Femur (tissue), 1 donor: ENCODE measurements at places on chromosomes 3 and 15.

DNA sequence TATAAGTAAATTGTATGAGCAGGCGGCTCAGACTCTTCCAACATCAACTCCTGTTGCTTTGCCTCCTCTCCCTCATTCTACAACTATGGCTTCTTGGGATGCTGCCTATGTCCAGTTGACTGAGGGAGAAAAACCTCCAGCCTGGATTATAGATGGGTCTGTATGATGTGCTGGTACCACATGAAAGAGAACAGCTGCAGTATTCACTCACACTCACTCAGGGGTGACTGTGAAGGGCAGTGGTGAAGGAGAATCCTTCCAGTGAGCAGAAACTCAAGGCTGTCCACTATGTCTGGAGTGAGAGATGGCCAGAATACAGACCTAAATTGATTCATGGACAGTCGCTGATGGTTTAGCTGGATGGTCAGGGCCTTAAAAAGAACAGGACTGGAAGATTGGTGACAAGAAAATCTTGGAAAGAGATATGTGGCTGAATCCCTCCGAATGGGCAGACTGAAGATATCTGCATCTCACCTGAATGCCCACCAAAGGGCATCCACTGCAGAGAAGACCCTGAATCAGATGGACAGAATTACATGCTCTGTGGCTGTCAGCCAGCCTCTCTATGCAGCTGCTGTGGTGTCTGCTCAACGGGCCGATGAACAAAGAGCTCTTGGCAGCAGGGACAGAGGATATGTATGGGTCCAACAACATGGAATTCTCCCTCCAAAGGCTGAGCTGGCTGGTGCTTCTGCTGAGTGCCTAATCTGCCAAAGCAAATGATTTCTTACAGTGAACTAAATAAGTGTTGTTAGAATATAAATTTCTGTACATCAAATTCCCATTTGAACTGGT is 1.9 kb upstream of the BCL2L10 start:
- DNase-seq = peak; percentile 65

- no peak for DNase-seq
Observed at GRCh38 chr15:77565378-77565915, 67.3 kb downstream of the LINGO1 start.

DNA sequence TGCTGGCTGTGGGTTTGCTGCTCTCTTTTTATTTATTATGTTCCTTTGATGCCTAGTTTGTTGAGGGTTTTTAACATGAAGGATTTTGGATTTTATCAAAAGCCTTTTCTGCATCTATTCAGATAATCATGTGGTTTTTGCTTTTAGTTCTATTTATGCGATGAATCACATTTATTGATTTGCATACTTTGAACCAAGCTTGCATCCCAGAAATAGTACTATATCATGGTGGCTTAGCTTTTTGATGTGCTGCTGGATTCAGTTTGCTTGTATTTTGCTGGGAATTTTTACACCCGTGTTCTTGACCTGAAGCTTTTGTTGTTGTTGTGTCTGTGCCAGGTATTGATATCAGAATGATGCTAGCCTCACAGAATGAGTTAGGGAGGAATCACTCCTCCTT is 48.4 kb downstream of the MCTP2 start:
- no peak for DNase-seq

GRCh38 chr15:52808441-52808840 is 18.3 kb upstream of the ONECUT1 start:
- DNase-seq = no peak

DNA sequence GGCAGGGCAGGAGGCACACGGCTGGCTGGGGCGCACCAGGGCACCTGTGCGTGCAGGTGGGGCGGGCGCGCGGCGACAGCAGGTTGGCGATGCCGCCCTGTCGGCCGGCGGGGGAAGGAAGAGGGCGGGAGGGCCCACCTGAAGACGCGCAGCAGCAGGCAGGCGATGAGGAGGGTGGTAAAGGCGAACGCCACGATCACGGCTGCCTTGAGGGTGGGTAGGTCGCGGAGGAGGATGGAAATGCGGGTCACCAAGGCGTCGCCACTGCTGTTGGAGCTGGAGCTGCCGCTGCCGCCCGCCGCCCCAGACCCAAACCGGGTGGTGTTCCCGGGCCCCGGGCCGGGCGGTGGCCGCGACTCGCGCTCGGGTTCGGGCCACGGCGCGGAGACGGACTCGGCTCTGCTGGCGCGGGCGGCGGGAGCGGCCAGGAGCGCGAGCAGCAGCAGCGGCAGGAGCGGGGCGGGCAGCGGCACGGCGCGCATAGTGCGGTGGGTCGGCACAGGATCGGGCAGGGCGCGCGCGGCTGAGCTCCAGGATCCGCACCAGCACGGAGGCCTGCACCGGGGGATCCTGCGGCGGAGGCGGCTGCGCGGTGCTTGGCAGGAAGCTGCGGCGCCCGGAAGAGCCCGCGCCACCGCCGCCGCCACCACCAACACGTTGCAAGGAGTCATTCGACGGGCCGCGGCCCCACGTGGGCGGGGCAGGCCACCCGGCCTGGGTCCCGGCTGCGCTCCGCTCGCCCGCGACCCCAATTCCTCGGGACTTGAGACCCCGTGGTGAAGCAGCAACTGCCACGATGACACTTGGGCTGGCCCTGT is at the start of gene FAM174B:
Gene FAM174B (minus strand): TSS at position 598 of the 818 bp plus-strand sequence.
- DNase-seq = peak; percentile 68

GRCh38 chr3:151477591-151478334 is 16.9 kb upstream of the IGSF10 start:
- DNase-seq = no peak

GRCh38 chr3:114108137-114108536 is 51.6 kb downstream of the QTRT2 start:
- DNase-seq = no peak

DNA sequence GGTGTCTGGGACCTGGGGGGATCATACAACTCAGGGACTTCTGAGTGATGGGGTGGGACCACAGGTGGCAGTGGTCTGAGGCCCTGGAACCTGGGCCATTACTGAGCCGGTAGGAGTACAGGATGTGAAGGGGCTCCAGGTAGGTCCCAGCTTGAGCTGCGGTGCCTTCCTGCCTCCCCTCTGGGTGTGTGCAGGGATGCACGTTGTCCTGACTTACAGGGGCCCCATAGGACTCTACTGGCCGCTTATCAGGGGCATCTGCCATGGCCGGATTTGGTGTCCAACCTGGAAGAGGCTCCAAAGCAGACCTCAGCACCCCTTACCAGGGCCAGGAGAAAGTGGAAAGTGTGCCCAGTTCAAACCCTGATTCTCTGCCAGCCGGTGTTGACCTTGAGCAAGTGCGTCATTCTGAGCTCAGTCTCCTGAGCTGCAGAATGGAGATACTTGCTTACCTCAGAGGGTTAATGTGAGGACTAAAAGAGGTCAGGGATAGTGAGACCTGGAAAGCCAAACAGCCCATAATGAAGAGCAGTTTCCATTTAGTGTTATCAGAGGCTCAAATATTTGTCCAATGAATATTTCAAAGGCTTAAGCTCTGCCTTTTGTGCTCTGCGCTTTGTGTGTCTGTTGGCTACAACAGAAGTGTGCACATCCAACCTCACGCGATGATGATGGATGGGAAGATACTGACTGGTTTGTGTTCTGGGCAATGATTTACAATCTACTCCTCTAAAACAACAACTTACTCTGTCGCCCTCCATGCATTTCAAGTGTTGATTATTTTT is 35.4 kb upstream of the ESYT3 start:
- no peak for DNase-seq

DNA sequence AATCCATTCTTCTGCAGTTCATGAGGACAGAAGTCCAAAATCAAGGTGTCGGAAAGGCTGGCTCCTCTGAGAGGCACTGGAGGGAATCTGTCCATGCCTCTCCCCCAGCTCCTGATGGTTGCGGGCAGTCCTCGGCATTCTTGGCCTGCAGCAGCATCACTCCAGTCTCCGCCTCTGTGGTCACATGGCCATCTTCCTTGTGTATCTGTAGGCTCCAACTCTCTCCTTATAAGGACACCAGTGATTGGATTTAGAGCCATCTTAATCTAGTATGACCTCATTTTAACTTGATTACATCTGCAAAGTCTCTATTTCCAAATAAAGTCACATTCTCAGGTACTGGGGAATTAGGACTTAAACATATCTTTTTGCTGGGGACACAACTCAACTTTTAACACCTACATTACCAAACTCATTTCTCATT is 56.0 kb upstream of the FLNB start:
- DNase-seq = peak; percentile 60

DNA sequence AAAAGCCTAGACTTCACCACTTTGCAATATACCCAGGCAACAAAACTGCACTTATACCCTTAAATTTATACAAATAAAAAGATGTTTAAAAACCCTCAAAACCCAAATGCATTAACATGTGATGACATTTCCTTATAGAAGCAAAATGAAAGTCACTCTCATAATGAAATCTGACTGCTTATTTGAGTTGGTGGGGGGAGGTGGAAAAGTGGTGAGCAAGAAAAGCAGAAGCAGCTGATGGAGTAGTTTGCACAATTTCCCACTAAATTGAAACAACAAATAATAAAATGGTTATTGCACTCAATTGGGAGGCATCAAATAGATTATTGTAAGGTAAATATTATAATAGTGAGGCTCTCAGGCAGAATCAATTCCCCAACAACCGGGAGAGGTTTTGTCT is 54.0 kb upstream of the GADL1 start:
- DNase-seq = no peak

DNA sequence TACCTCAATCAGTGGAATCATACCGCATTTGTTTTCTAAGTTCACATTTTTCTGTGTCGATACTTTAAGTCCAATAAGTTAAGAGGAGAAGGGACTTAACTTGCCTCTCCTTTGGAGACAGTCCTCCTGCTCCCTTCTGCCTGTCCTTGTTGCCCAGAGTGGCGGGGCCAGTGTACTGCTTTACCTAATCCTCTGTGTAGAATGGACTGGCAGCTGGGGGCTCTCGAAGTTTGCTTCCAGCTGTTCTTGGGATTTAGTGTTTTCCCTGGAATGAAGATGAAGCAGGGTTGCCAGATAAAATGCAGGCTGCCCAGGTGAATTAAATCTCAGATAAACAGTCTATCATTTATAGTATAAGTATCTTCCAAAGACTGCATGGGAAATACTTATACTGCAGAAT is 287.6 kb upstream of the C2CD4B start:
- no peak for DNase-seq

- DNase-seq = no peak
Observed at GRCh38 chr3:154781595-154781994, 298.5 kb upstream of the MME start.

DNA sequence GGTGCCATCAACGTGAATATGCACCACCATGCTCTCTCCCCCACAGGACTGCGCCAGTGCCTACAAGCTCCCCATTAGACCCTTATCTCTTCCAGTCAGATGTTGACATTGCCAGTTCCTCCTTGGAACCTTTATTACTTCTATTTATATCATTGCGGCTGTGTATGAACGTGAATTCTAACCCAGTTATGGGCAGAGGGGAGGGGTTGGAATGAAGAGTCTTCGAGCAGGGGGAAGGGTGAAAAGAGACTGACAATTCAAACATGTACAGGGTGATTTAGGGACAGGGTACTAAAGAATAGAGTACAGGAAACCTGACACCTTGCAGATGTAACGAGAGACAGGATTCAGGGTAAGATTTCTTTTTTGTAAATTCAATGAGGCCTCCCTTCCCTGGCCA is 41.8 kb upstream of the ST6GAL1 start:
- no peak for DNase-seq

DNA sequence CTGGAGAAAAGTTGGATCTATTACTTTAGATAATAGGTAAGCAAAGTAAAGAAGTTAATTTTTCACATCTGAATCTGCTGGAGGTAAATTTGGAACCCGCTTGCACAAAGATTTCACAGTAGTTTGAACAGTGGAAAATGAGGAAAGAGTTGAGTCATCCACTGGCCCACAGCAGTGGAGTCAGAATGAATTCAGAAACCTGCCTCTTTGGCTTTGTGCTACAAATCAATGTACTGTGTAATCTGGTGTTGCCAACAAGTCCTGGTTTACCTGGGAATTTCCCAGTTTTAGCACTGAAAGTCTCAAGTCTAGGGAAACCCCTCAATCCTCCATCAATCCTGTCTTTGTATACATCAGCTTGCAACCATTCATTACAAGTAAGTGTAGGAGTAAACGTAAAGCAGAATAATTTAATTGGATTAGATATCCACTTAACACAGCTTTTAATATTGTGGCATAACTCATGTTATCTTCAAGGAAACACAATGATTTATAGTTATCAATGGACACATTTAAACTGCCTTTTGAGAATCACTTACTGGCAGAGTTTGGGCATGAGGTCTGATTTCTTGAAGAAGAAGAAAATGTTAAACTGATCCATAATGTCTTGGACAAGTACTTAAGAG is 100.6 kb downstream of the DCLK3 start:
- DNase-seq = no peak

GRCh38 chr3:72174040-72174439 is 389.1 kb upstream of the PROK2 start:
- DNase-seq = no peak

GRCh38 chr3:124745756-124746155 is 15.5 kb downstream of the UMPS start:
- DNase-seq = no peak

DNA sequence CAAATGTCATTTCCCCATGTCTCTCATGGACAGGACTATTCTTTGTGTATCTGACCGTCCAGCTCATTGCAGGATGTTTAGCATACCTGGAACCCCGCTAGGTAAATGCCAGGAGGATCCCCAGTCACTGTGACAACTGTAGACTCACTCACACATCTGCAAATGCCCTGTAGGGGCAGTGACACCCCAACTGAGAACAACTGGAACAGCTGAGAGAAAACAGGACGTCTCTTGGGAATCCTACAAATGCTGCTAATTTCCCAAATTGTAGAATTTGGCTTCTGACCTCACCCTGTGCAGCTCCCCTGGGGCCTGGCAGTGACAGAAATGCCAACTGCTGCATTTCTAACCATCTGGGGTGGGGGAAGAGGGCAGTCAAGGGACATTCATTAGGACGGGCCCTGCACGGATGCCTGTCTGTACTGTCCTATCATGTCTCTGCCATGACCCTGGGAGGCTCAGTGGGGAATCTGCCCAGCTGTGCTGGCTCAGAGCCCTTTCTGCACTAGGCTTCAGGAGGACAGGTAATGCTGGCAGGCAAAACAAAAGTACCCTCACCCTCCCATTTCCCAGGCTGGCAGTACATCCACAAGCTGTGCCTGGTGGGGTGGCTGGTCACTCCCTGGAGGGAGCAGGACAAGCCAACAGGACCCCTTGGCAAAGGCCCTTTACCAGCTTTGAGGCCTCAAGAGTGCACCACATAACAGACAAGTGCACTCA is 30.4 kb downstream of the RAB6B start:
- DNase-seq = no peak

GRCh38 chr3:18208856-18209255 is 216.3 kb downstream of the SATB1 start:
- DNase-seq = no peak
